Esophagus muscularis mucosa (tissue), 4 donors: ENCODE measurements at places on chromosomes 11 and 22. TPM values are rescaled to one million over a fixed set of nuclear protein-coding genes. Genes with fewer than 3 reads are reported as not detected.
A peak's percentile ranks its signal among the peaks of the same experiment; 100 is the strongest.

DNA sequence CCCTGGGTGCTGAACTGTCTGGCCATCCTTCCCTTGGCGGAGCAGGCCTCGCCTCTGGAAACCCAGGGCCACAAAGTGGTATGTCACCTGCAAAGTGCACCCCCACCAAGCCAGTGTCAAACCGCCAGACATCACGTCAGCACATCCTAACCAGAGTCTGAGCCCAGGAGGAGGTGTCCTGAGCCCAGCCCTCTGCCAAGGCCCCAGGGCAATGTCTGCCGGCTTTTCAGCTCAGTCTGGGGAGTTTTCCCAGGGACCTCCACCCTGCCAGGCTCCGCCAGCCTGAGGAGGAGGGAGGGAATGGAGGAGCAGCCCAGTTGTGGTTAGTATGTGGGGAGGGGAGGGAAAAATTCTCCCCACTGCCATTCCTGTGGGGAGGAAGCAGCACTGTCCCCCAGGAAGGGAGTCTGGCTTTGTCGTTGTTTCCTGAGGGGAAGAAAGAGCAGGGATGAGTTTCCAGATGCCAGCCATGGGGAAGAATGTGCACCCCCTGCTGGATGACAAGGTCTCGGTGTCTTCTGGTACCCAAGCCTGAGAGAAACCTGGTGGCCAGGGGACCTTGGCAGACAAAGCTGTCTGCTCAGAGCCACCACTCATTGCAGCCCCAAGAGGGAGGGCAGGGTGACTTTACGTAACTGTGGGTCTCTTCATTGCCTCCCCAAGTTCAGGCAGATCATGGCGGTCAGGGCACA is 81.4 kb upstream of the CD82 start:
- no peak overlapping the region for H3K27ac ChIP-seq
- no peaks in the 10 kb centered on the region for H3K27me3 ChIP-seq
- no peaks in the 10 kb centered on the region for H3K4me1 ChIP-seq
- H3K4me3 ChIP-seq, result no peak overlapping the region
- H3K36me3 ChIP-seq, result no peaks in the 10 kb centered on the region

DNA sequence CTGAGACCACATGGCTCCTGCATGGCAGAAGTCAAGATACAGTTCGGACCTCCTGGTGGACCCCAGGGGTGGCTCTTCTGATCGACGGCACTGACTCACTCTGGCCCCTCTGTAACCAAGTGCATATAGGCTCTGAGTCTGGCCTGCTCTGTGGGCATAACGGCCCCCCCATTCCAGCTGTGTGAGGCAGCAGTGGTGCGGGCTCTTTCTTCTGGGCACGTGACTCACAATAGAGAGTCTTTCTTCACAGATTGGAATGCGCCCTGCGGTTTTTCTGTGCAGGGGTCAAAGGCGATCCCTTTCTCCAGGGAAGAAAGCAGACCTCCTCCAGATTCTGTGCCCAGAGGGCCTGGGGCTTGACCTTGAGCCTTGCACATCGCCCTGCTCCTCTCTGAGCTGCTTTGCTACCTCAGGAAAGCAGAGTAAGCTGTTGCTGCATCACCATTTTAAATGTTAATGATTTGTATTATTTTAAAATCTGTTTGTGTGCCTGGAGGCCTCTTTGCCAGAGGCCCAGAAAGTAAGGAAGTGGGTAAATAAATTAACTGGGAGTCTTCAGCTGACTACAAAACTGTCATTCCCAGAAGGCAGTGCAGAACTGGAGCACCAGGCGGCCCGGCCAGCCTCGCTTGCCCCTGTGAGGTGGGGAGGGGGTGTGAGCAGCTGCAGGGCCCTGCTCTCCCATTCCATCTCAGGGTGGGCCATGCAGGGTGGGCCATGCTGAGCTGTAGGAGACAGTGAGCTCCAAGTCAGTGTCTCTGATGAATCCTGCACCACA is 199.0 kb downstream of the GRIK4 start:
- no peak overlapping the region for H3K27ac ChIP-seq
- H3K27me3 ChIP-seq, result peaks cover 25% of the 10 kb centered on the region
- DNase-seq, result no peak
- H3K4me1 ChIP-seq, result peaks cover 16% of the 10 kb centered on the region
- no peak overlapping the region for H3K4me3 ChIP-seq
- H3K36me3 ChIP-seq, result no peaks in the 10 kb centered on the region

GRCh38 chr22:46297151-46297812 is 612 bp downstream of the GTSE1 start:
- peaks cover 15% of the 10 kb centered on the region for H3K4me1 ChIP-seq
- peaks cover 16% of the 10 kb centered on the region for H3K36me3 ChIP-seq
- H3K27me3 ChIP-seq, result no peaks in the 10 kb centered on the region
- no peak for DNase-seq

- no peak within 1 kb of the TSS for H3K4me3 ChIP-seq
- H3K27ac ChIP-seq, result no peak within 1 kb of the TSS
- H3K27me3 ChIP-seq, result no peaks in the 10 kb centered on the region
These were observed at the start of gene SCGB1D1 for GRCh38 chr11:62190011-62190410. Gene SCGB1D1 (plus strand): TSS chr11:62190216. CDS start chr11:62190285, 69 bp downstream.

DNA sequence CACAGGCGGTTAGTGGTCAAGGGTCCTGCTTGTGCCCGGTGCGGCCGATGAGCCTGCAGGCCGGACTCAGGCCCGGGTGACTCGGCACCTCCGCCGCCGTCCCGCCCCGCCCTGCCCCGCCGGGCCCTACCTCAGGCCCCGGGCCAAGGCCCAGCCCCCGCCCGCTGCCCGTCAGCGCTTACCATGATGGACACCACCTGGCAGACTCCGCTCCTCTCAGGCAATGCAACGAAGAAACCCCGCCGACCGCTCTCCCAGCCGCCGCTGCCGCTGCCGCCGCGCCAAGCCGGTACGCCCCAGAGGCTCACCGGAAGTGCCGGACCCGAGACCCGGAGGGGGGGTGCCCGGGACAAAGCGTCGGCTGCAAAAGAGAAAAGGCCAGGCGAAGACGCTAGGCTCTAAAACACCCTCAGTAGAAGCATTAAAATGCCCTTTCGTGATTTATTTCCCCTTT is at the start of gene UFD1:
TSS of gene UFD1 (minus strand) at position 293 of the 454 bp plus-strand sequence. CDS start at position 185, 108 bp downstream.
- peak; percentile 97 for DNase-seq
- peaks cover 48% of the 10 kb centered on the region for H3K4me1 ChIP-seq
- H3K4me3 ChIP-seq, result peak within 1 kb of the TSS; percentile 95
- peaks cover 5% of the 10 kb centered on the region for H3K27me3 ChIP-seq
- H3K36me3 ChIP-seq, result peaks cover 17% of the 10 kb centered on the region

- H3K36me3 ChIP-seq, result no peaks in the 10 kb centered on the region
- H3K27ac ChIP-seq, result no peak overlapping the region
- no peak overlapping the region for H3K4me3 ChIP-seq
- DNase-seq, result no peak
These were observed 125.2 kb upstream of the SPON1 start for GRCh38 chr11:13837286-13837685.

GRCh38 chr22:21447694-21448402 is 19.3 kb upstream of the TMEM191C start:
- no peaks in the 10 kb centered on the region for H3K27me3 ChIP-seq
- DNase-seq, result no peak
- no peak overlapping the region for H3K4me3 ChIP-seq
- H3K36me3 ChIP-seq, result peaks cover 44% of the 10 kb centered on the region
- H3K27ac ChIP-seq, result no peak overlapping the region
- peaks cover 6% of the 10 kb centered on the region for H3K4me1 ChIP-seq

DNA sequence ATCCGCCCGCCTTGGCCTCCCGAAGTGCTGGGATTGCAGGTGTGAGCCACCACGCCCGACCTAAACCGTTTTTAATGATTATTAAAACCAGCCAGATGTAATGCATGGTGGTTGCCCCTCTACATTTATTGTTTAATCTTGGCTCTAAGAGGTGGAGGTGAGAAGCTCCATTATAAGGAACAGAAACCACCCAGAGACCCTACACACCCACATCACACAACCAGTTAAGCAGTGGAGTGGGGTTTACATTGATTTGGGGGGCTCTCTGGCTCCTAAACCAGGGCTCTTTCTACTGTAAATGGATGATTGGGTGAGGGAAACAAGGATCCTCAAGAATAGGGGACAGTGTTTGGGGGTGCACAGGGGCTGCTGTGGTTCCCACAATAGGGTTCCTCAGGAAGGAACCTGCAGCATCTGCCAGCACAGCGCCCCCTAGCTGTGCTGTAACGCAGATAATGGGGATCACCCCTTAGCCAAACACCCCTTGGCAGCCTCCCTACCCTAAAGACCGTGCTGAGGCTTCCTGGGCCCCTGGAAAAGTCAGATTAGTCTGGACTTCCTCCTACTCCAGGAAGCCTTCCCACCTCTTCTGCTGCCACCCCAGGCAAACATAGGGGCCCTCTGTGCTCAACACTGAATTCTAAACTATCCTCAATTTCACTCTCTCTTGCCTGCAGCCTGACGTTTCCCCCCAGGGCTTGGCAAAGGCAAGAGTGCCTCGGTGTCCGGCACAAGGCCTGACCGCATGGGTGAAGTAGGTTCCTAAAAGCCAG is 2.4 kb downstream of the MPST start:
- peaks cover 47% of the 10 kb centered on the region for H3K4me1 ChIP-seq
- no peak for DNase-seq
- H3K27me3 ChIP-seq, result no peaks in the 10 kb centered on the region
- H3K36me3 ChIP-seq, result peaks cover 18% of the 10 kb centered on the region
- H3K27ac ChIP-seq, result no peak overlapping the region

DNA sequence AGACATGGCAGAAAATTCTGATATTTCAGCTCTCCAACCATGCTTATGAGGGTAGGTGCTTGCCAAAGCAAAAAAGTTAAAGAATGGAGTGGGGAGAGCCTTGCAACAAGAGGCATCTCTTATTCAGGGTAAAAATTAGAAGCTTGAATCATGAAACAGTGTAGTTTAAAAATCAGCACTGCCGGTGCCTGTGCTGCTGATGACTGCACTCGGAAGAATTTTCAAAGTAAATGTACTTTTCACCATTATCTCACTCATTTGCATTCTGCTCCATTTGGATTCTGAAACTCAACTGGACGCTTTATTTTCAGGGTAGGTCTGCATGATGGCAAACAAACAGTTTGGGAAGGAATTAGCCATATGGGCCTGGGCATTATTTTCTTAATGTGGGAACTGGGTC is 126.3 kb downstream of the KIRREL3 start:
- H3K4me1 ChIP-seq, result no peaks in the 10 kb centered on the region
- DNase-seq, result no peak
- H3K4me3 ChIP-seq, result no peak overlapping the region

GRCh38 chr22:45879552-45879949 is 97.4 kb downstream of the WNT7B start:
- no peak overlapping the region for H3K4me3 ChIP-seq
- H3K27me3 ChIP-seq, result peaks cover 5% of the 10 kb centered on the region
- H3K4me1 ChIP-seq, result peaks cover 10% of the 10 kb centered on the region
- DNase-seq, result no peak
- no peaks in the 10 kb centered on the region for H3K36me3 ChIP-seq

- H3K4me3 ChIP-seq, result no peak overlapping the region
- H3K27me3 ChIP-seq, result no peaks in the 10 kb centered on the region
- DNase-seq, result no peak
- peaks cover 5% of the 10 kb centered on the region for H3K36me3 ChIP-seq
- H3K27ac ChIP-seq, result no peak overlapping the region
These were observed 52.6 kb downstream of the XRRA1 start for GRCh38 chr11:74896311-74896710.

DNA sequence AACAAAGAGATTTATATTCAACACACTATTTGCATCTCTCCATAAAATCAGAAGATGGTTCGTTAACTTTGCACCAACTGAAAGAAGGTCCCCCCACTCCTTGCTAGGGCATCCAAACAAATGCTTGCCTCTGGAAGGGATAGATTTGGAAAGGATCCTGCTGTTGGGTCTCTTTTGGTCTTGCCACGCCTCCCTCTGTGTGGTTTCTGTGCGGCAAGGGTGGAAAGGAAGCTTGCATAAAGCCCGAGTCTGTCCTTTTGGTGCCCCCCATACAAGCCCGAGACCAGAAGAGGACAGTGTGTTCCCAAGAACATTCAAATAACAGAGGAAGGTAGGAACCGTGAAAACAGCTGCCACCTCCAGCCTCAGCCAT is 15.1 kb downstream of the SCGB1A1 start:
- H3K4me3 ChIP-seq, result peak overlapping the region; percentile 12
- H3K27ac ChIP-seq, result peak overlapping the region; percentile 77
- no peaks in the 10 kb centered on the region for H3K27me3 ChIP-seq
- DNase-seq, result no peak

GRCh38 chr22:50218996-50219727 is 18.4 kb downstream of the SELENOO start:
- no peak overlapping the region for H3K4me3 ChIP-seq
- no peaks in the 10 kb centered on the region for H3K27me3 ChIP-seq
- H3K27ac ChIP-seq, result no peak overlapping the region
- peaks cover 9% of the 10 kb centered on the region for H3K4me1 ChIP-seq
- DNase-seq, result no peak

GRCh38 chr11:64360448-64360921 is 1.5 kb downstream of the RPS6KA4 start:
- no peak for DNase-seq
- H3K4me1 ChIP-seq, result peaks cover 38% of the 10 kb centered on the region
- peak overlapping the region; percentile 77 for H3K4me3 ChIP-seq
- H3K27me3 ChIP-seq, result no peaks in the 10 kb centered on the region
- H3K36me3 ChIP-seq, result peaks cover 49% of the 10 kb centered on the region

GRCh38 chr11:1194231-1194976 is 28.5 kb upstream of the MUC5B start:
- H3K4me1 ChIP-seq, result no peaks in the 10 kb centered on the region
- H3K36me3 ChIP-seq, result no peaks in the 10 kb centered on the region
- no peak overlapping the region for H3K27ac ChIP-seq
- DNase-seq, result no peak

- H3K36me3 ChIP-seq, result no peaks in the 10 kb centered on the region
- H3K27ac ChIP-seq, result no peak overlapping the region
- no peak overlapping the region for H3K4me3 ChIP-seq
- H3K27me3 ChIP-seq, result no peaks in the 10 kb centered on the region
- no peak for DNase-seq
- H3K4me1 ChIP-seq, result no peaks in the 10 kb centered on the region
These were observed 1048.0 kb upstream of the CNTN5 start for GRCh38 chr11:97972731-97973130.

DNA sequence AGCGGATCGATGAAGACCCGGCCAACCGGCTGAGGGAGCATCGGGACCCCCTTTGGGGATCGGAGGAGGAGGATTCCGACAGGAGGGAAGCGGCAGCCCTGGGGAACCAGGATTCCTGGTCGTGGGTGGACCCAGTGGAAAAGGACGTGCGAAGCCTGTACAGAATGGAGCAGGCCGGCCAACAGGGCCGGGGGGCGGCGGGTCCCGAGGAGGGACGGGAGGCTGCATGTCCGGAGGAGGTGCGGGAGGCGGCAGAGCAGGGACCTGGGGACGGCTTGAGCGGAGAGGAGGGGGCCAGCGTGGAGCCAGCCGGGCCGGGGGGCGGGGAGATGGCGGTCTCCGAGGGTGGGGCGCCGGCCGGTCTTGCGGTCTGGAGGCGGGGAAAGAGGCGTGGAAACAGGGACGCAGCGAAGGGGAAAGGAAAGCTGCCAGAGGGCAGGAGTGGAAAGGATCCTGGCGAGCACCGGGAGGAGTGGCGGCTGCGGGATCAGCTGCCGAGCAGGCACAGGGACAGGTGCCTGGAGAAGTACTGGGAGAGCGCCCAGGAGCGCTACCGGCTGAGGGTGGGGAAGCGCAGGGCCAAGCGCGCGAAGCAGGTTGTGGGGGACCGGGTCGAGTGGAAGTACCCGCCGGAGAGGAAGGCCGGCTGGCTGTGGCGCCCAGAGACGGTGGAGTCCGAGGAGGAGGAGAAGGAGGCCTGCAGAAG is at the start of gene ANO5:
TSS of gene ANO5 (plus strand) at position 444 of the 706 bp plus-strand sequence. CDS start 408 bp downstream, outside the sequence.
- peak within 1 kb of the TSS; percentile 68 for H3K4me3 ChIP-seq
- no peak for DNase-seq
- peak within 1 kb of the TSS; percentile 86 for H3K27ac ChIP-seq
- H3K36me3 ChIP-seq, result no peaks in the 10 kb centered on the region

Gene TSPAN32
- total RNA-seq, result not detected

Gene KCNK4
- not detected for total RNA-seq

Gene PHLDA2
- total RNA-seq, result 0.91 TPM

Gene CABP4
- 0.52 TPM for total RNA-seq

Gene GGT5
- total RNA-seq, result 15.4 TPM

Gene C11orf86
- total RNA-seq, result not detected

Gene CADM1
- total RNA-seq, result 10.6 TPM

Gene CASP1
- total RNA-seq, result 3.7 TPM
